ENCODE measurements at places on chromosomes 5 and 9.

DNA sequence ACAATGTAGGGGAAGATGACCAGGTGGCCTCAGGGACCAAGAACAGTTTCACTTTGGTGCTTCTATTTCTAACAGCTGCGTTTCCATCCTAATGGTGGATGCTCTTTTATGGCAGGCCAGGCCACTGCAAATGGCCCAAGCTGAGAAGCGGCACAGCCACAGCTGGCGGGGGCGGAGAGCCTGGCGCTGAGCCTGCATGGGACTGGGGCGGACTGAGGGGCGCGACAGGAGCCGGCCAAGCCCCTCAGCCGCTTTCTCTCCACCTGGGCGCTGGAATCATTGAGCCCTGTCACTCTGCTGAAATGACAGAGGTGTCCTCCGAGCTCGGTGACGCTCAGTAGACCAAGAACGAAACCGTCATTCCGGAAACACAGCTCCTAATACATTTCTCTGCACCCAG, 317.3 kb upstream of the PDE4D start:
- DNase-seq = no peak

DNA sequence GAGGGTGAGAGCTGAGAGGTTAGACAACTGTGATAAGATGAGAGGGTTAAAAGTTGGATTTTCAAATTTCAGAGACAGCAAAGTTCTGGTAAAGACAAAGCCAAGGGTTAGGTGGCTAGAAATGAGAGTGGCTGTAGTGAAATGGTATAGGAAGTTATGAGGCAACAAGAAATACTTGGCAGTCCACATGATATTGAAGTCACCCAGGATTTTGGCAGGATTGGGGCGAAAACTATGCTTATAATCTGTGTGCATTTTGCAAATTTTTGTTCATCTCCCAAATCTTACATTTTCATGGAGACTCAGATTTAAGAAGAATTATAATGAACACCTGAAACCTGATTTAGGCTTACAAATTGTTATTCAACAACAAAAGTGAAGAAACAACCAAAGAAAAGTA, 35.6 kb downstream of the C9 start:
- no peak for DNase-seq

GRCh38 chr5:135569755-135570452, 8.9 kb downstream of the CXCL14 start:
- no peak for DNase-seq

- no peak for DNase-seq
Observed at GRCh38 chr5:5605170-5605764, 182.8 kb downstream of the ICE1 start.

DNA sequence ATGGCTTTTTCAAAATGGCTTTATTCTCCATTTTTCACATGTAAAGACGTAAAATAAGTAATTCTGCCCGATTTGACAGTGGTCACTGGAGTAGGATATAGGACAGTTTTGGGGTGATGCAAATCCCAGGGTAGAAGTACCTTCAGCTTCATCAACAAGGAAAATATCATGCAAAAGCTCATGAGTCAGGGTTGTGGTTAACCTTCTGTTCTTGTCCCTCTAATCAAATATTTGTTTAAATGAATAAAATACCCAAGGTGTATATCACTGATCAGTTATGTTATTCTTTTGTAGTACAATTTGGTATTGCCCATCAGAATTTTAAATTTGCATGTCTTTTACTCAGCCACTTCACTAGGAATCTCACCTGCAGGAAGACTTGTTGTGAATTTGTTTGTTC, 40.0 kb downstream of the FBXL7 start:
- no peak for DNase-seq

- DNase-seq = no peak
Observed at GRCh38 chr9:100058699-100059579, 39.9 kb downstream of the ERP44 start.

DNA sequence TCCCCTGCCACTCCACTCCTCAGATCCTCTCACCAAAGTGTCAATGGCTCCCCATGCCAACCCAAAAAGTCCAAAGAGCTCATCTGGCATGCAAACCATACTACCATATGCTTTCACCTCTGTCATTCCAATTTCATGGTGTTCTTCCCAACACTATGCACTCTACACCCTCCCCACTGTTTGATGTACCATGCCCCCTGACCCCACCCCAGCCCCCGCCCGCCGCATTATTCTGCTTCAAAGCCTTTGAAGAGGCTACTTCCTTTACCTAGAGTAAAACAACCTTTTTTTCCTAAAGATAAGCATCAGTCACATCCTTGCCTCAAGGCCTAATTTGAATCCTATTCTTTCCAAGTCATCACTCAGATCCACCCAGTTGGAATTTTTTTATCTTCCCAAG, 226.3 kb downstream of the DEPDC1B start:
- DNase-seq = no peak

GRCh38 chr9:109604781-109605180, 106.7 kb upstream of the PTPN3 start:
- DNase-seq = no peak
